ENCODE measurements at places on chromosomes 6 and 20. TPM values are rescaled to one million over a fixed set of nuclear protein-coding genes. Genes with fewer than 3 reads are reported as not detected.

MUCL3 gene
- not detected for total RNA-seq

C6orf58 gene
- not detected for total RNA-seq

CNR1 gene
- 0.42 TPM for total RNA-seq

PLCB1 gene
- 12.7 TPM for total RNA-seq

PKIB gene
- total RNA-seq: 0.75 TPM

THBD gene
- 15.1 TPM for total RNA-seq

DDO gene
- total RNA-seq: 24.0 TPM

LY6G6D gene
- total RNA-seq: not detected

MUC21 gene
- not detected for total RNA-seq

DOK5 gene
- 9.2 TPM for total RNA-seq

ZNF334 gene
- total RNA-seq: 1.1 TPM

EDN1 gene
- 1.7 TPM for total RNA-seq

BMP7 gene
- 17.7 TPM for total RNA-seq

Measured in heart right ventricle (tissue), 16 donors.